ENCODE measurements at places on chromosomes 2 and 18.
A peak's percentile ranks its signal among the peaks of the same experiment; 100 is the strongest.

DNA sequence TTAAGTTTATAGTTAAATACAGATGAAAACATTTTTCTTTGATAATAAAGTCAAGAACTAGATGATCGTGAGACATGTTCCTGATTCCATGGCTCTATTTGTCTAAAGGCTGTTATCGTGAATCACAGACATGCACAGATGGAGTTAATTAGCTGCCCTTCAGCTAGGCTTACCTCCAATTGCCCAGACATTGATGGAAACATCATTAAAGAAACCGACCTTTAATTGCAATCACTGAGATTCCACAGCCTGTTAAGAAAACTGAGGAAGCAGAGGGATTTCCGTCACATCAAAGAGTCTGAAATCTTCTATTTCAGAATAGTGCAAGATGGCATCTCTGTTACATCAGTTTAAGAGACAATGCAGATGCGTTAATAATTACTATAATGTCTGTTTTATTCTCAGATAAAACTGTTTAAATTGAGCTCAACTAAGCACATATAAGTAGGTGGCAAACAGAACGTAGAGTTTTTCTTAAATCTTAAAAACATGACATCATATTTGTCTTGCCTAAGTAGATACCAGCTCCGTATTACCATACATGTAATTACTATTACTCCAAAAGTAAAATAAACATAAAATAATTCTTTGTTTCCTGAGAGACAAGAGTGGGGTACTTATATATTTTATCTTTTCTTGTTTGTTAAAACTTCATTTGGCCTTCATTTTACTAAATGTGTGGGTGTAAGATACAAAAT lies 23.9 kb upstream of the CRACDL start:
- DNase-seq: no peak

- no peak for DNase-seq
These were observed 322.9 kb upstream of the KCNJ3 start for GRCh38 chr2:154375579-154375931.

- no peak for DNase-seq
These were observed 149.9 kb downstream of the PLCL1 start for GRCh38 chr2:197954328-197954727.

DNA sequence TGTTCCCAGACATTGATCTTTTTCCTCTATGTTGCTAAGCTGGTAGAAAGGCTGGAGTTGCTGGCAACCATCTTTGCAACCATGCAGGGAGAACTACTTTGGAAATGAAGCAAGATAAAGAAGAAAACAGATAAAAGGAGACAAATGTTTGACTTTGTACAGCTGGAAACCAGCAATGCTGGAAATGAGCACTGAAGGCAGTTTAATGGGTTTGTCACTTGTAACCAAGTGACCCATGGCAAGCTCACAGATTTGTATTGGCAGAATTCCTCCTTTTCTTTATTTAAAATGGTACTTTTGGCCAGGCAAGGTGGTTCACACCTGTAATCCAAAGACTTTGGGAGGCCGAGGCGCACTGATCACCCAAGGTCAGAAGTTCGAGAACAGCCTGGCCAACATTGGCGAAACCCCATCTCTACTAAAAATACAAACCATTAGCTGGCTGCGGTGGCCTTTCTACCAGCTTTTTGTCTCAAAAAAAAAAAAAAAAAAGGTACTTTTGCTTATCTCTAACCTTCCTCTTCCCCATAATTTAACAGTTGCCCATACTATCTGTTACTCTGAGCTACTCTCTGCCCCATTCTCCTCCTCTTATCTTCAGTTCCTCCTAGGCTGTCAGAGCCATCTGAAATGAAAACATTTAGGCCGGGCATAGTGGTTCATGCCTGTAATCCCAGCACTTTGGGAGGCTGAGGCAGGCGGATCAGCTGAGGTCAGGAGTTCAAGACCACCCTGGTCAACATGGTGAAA lies 2.0 kb upstream of the BOLA3 start:
- no peak for DNase-seq

DNA sequence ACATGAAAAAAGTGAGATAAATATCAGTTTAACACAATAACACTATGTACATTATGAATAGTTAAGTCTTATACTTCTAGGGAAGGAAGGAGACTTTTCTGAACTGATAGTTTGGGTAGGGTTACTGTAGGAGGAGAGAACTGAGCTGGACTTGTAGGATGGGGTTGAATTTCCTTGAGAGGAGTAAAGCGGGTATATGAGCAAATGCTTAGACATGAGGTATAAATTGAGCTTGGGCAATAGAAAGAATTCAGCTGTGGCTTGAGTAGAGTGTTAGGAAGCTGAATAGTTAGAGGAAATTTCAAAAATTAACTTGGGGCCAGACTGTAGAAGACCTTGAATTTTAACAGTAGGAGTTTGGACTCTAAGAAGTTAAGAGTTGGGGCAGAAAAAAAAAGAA lies 45.1 kb downstream of the LCLAT1 start:
- DNase-seq: no peak

GRCh38 chr2:138381373-138381772 lies 120.2 kb upstream of the SPOPL start:
- DNase-seq: no peak

- no peak for DNase-seq
These were observed 173.4 kb upstream of the BOD1L2 start for GRCh38 chr18:56973487-56973886.

DNA sequence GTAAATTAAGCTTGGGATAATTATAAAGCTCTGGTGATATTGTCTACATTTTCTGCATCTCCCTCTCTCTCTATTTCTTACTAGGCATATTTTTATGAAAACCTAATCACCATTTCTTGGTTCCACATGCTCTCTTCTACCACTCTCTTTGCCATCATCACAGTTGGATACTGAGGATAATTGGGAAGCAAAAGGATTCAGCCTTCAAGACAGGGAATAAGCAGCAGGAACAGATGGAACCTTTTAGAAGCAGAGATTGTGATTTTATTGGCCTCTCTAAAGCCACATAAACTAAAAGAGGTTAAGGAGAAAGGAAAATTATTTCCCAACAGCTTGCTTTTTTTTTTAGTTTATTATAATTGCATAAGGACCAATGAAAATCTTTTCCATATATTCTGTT lies 226.3 kb upstream of the SPHKAP start:
- DNase-seq: no peak

DNA sequence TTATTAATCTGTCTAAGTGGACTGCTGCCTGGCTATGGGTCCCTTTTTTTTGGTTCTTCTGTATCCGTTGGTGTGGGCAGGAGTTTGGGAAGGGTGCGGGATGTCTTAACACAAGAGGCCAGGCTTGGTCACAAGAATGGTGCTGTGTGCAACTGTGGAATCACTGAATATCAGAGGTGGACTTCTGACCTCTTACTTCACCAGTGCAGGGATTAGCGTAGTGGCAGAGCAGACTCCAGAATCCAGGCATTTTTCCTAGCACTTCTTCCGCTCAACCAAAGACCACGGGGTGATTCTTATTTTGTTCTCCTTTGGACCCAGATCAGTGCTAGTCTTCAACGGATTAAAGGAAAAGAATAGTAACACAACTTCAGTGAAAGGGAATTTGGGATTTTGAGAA lies 254.3 kb upstream of the TNP1 start:
- DNase-seq: no peak

- DNase-seq: no peak
These were observed 127.1 kb downstream of the SRBD1 start for GRCh38 chr2:45483997-45484396.

- no peak for DNase-seq
These were observed 18.1 kb downstream of the NCAPH start for GRCh38 chr2:96353606-96354101.

DNA sequence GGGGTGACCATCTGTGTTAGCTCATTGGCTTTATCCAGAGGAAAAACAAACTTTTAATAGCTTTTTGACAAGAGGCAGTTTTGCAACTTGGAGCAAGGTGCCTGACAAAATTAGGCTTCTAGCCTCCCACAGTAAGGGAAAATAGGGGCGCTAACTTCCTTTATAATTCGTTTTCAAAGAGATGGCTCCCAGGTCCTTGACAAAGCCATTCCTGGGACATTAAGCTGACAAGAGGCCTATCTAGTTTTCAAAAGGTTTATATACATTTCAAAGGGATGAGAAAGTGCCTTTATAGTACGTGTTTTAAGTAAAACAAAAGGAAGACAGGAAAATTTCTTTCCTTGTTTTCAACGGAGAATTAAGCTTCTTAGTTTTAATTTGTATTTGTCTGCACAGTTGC lies 159.4 kb upstream of the GCFC2 start:
- DNase-seq: no peak

GRCh38 chr2:105746177-105747080 lies 1.7 kb downstream of the NCK2 start:
- DNase-seq: peak; percentile 70

DNA sequence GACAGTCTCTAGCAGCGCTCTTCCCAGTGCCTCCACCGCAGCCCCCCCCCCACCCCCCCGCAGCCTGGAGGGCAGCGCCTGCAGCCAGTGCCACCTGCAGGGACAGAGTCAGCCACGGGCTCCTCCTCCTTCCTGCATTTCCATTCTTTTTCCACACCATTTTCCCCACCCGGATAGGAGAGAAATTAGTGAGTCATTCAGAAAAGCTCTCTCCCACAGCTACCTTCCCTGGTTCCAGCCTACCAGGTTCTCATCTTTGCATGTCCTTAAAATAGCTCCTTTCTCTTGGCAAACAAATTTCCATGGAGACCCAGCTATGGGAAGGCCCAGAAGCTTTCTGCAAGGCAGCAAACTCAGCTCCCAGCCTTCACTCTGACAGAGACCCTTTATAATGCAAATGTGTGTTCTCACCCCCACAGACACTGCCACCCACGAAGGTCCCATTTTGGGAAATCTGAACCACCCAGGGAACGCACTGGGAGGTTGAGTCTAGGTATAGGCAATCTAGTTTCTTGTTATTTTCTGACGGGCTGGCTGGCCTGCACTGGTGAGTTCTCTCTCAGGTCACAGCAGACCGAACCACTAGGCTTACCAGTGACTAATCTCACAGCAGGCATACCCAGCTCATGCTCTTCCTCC lies 41.8 kb upstream of the ATG16L1 start:
- no peak for DNase-seq

DNA sequence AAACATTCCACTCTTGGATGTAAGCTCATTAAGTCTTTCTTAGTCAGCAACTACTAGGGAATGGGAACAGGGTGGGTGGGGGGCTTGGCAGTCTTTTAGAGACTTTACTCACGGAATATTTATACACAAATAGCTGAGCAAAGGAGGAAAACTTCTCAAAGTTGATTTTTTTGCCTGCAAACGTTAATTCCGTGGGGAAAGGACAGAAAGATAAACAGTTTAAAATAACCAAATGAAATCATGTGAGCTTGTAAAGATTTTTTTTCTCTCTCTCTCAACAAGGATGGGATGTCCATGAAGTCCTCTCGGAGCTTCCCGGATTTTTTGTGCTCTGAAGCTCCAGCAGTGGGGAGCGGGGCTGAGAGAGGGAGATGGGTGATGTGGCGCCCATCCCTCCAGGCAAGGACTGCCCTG lies 32.2 kb upstream of the MAT2A start:
- no peak for DNase-seq

DNA sequence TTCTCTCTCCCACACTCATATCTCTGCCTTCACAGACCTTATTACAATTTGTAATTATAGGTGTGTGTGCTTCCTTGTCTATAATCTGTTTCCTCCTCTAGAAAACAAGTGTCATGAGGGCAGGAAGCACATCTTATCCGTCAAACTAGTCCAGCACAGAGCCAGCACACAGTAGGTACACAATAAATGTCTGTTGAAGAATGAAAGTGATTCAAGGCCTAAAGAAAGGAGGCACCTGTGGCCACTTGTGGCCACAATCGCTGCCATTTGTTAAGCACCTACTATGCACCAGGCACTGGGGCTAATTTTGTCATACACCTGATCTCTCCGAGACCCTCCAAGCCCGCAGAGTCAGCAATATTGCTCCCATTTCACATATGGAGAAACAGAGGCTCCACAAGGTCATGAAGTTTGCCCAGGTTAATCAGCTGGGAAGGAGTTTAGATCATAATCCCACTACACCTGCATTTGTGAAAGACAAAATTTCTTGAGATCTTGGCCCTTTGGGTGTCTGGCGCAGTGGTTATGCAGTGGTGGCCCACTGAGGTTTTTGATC lies 78.4 kb downstream of the TNS1 start:
- DNase-seq: no peak

- DNase-seq: no peak
These were observed 14.4 kb upstream of the RAB17 start for GRCh38 chr2:237604960-237605359.

DNA sequence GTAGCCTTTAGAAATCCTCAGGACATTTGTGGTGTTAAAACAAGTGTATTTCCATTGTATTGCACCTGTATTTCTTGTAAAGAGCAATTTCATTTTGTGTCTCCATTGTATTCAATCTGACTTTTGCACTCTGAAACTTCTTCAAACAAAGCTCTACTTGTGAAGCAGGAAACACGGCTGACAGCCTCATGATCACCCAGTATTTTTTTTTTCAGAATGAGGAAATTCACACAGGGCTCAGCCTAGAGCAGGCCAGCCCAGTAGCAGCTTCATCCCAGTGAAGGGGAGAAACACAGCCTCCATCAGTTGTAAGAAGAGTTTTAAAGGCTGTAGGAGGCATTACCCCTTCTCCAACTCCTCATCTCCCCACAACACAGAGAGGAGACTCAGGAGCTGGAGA lies 175.9 kb upstream of the KLHL29 start:
- no peak for DNase-seq

DNA sequence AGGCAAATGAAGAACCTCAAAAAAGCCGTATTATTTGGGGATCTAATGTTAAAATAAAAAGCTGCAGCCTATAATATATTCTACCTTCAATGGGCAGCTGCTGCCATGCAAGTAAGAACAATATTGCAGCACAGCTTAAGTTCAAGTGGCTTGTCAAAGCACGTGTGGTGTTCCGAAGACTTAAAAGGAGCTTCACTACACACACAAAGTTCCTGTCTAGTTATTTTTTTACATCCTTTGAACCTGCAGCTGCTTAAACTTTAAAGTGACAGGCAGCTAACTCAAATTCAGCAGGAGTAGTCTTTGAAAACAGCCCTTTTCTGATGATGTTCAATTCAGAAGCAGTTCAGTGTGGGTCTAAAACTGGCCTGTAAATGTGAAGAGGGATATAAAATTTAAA lies 85.8 kb upstream of the XIRP2 start:
- no peak for DNase-seq

- DNase-seq: no peak
These were observed 38.1 kb downstream of the FER1L5 start for GRCh38 chr2:96680561-96681141.

GRCh38 chr2:18849841-18850578 lies 260.6 kb upstream of the NT5C1B start:
- DNase-seq: no peak

GRCh38 chr18:25121442-25121841 lies 230.5 kb downstream of the ZNF521 start:
- DNase-seq: no peak

GRCh38 chr18:31688606-31689005 lies 4.2 kb upstream of the B4GALT6 start:
- DNase-seq: no peak

GRCh38 chr2:127715778-127716449 lies 14.6 kb downstream of the SFT2D3 start:
- no peak for DNase-seq

Measured in stimulated activated CD8-positive, alpha-beta memory T cell treated with anti-CD3 and anti-CD28 coated beads, Interleukin-15, amount 100 ng/mL, for 4 hours (primary cell).